Activated CD4-positive, CD25-positive, alpha-beta regulatory T cell treated with anti-CD3 and anti-CD28 coated beads, Interleukin-2, amount 50 U/mL, for 24 hours (primary cell): ENCODE measurements at places on chromosomes 13 and 19.

GRCh38 chr19:8158411-8159074 lies 9.2 kb upstream of the FBN3 start:
- ATAC-seq: peak; percentile 51

DNA sequence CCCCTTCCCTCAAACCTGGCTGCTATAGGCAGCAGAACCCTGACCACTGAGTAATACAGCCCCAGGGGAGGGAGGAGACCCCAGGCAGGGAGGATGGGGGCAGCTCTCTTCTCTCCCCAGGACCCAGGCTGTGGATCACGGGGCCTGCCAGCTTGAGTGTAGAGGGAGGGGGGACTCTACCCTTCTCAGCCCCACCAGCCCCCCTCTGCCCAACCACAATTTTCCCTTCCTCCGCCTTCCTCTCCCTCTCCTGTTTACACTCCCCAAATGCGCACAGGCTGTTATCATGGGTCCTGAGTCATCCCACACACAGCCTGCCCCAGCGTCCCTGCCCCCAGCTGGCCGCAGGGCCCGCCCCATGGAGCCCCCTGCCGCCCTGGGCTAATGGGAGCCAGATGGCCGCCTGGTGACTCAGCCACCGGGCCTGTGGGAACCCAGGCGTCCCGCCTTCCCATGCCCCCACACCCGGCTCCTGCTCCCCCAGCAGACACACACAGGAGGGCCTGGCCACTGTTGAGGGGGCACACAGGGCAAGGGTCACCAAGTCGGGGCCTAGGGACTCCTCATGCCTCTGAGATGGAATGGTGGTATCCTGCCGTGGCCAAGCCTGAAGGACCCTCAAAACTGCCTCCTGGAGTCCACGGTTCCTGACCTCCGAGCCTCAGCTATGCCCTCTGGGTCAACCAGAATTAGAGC lies 13.6 kb downstream of the CCDC97 start:
- no peak for ATAC-seq

DNA sequence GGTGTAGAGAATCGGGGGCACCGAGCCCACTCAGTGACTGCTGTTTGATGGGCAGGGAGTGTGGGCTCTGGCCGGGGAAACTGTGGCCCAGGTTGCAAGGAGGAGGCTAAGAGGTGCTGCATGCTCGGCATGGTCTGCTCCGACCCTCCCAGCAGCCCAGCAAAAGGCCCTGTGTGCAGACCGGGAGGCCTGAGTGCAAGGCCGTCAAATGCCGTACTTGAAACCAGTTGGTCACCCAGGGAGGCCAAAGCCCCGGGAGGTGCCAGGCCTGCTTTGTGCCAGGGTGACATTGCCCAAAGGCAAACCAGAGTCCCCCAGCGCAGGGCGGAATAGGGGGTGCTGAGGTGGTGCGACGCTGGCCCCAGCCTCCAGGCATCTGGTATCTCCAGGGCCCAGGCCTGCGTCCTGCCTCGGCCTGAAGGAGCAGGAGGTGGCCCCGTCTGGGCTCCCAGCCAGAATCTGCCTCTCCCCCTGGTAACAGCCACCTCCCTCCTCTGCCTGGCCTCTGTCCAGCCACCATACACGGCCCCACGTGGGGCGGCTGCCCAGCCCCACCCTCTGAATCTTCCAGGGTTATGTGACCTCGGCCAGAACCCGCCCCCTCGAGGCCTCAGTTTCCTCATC lies 4.0 kb downstream of the PIK3R2 start:
- no peak for ATAC-seq

DNA sequence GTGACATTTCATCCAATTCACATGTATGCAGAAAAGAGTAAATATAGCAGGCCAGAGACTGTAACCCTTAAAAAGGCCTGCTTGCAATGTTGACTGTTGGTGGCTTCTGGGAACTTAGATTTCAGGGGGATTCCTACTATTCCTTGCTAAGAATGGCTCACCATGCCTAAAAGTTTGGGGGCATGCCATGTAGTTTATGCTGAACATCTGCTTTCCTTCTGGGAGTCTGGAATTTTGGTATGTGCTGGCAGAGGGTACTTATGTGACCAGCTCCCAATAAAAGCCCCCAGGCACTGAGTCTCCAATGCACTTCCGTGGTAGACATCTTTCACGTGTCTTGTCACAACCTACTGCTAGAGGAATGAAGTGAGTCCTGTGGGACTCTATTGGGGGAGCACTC lies 88.4 kb upstream of the PCDH8 start:
- ATAC-seq: no peak

DNA sequence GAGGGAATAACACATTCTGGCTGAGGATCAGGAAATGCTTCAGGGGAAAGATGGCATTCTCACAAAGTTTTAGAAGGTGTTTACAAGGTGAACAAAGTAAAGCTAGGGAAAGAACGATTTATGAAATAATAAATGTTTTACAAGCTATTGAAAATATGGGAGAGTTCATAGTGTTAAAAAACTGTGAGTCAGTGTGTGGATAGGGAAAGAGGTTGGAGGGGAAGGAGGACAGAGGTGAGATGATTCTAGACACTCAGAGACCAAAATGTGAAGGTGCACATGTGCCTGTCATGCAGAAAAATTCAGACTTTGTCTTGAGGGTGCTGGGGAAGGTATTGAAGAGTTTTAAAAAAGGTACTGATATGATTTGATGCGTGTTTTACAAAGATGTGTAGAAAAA lies 476.1 kb downstream of the TDRD3 start:
- ATAC-seq: no peak

- ATAC-seq: no peak
Measured at GRCh38 chr19:4652075-4652474, 12.8 kb downstream of the TNFAIP8L1 start.

DNA sequence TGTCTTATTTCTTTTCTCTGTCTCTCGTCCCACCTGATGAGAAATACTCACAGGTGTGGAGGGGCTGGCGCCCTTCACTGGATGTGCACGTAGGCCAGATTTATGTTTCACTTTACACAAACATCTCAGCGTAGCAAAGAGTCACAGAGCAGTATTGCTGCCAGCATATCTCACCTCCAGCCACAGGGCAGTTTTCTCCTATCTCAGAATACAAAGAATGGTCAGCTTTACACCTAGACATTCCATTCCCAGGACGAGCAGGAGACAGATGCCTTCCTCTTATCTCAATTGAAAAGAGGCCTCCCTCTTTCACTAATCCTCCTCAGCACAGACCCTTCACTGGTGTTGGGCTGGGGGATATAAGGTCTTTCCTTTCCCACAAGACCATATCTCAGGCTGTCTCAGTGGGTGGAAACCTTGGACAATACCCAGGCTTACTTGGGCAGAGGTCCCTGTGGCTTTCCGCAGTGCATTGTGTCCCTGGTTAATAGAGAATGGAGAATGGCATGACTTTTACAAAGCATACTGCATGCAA lies 7.2 kb upstream of the ZNF611 start:
- no peak for ATAC-seq

- no peak for ATAC-seq
Measured at GRCh38 chr13:98878486-98879126, 99.3 kb downstream of the DOCK9 start.

DNA sequence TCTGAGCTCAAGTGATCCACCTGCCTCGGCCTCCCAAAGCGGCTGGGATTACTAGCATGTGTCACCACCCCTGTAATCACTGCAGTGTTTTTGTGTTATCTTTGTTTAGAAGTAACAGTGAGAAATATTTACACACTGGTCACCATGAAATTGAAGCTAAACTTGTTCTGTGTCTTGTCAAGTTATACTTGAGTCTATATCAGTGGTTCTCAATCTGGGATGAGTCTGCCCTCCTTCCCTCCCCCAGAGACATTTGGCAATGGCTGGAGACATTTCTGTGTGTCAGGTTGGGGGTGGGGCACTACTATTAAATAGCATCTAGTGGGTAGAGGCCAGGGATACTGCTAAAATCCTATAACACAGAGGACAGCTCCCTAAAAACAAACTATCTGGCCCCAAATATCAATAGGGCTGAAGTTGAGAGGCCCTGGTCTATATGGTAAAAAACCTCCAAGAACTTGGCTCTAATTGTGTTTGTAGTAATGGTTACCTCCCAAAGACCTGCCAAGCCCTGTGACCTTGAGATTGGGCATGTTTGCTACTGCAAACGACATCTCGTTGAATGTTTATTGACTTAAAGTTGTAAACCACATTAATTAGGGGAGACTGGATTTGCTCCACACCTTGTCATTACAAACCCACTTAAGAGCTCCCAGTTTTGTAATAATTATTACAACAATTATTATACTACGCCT lies 6.9 kb downstream of the CTU1 start:
- no peak for ATAC-seq
